Natural killer cell treated with Interleukin-12 subunit alpha and Interleukin-12 subunit beta and Interleukin-15 and Interleukin-18, amount 100 ng/mL, for 72 hours (primary cell): ENCODE measurements at places on chromosomes 1 and 21. TPM values are rescaled to one million over a fixed set of nuclear protein-coding genes. Genes with fewer than 3 reads are reported as not detected.

DNA sequence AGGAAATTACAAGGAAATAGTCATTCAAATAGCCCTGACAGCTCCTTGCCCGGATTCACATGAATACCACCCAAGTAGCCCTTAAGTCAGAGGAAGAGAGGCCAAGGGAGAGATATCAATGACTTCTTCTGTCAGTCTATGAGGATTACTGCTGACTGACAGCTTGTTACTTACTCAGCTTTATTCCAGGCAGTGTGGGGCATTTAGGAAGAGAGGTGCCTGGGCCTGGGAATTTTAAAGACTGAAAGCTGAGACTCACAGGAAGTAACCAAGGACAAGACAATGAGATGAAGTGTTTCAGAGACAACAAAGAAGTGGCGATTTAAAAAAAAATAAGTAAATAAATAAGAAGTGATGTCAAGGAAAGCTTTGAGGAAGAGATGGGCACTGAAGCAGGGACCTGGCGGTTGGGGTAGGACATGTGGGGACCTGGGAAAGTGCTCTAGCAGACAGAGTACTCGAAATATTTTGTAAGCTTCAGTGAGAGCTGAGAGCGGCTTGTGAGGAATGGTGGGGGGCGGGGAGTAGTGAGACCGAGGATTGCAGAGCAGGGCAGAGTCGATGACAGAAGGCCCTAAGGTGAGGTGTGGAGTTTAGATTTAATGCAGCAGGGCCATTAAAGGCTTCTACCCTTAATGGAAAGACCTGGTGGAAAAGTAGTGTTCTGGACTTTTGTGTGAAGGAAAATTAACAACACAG is 58.9 kb downstream of the ST3GAL3 start:
- no peak for DNase-seq

The CR1L gene
- not detected for total RNA-seq

- no peak for DNase-seq
Measured at GRCh38 chr1:221093903-221094791, 214.9 kb downstream of the HLX start.

The LMOD1 gene
- not detected for total RNA-seq
